Stimulated activated CD8-positive, alpha-beta memory T cell treated with anti-CD3 and anti-CD28 coated beads, Interleukin-2, amount 100 ng/mL, for 1 hour (primary cell): ENCODE measurements at places on chromosomes 2 and 18.

DNA sequence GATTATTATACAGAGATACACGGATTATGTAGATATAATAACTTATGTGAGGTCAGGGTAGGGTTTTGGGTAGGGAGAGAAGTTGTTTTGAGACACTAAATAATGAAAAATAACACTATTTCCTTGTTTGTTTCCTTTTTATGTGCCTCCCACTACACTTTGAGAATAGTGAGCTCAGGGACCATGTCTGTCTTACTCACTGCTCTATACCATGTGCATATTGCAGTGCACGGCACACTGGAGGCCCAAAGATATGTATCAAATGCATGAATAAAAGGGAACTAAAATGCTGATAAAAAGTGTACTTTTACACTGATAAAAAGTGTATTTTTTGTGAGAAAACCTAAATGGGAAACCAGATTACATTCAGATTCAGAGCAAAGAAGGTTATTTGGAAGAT is 151.4 kb upstream of the NABP1 start:
- no peak for DNase-seq

GRCh38 chr2:172945510-172945850 is 130.2 kb upstream of the MAP3K20 start:
- DNase-seq, result no peak

GRCh38 chr18:24679062-24679461 is 218.6 kb downstream of the HRH4 start:
- DNase-seq, result no peak

DNA sequence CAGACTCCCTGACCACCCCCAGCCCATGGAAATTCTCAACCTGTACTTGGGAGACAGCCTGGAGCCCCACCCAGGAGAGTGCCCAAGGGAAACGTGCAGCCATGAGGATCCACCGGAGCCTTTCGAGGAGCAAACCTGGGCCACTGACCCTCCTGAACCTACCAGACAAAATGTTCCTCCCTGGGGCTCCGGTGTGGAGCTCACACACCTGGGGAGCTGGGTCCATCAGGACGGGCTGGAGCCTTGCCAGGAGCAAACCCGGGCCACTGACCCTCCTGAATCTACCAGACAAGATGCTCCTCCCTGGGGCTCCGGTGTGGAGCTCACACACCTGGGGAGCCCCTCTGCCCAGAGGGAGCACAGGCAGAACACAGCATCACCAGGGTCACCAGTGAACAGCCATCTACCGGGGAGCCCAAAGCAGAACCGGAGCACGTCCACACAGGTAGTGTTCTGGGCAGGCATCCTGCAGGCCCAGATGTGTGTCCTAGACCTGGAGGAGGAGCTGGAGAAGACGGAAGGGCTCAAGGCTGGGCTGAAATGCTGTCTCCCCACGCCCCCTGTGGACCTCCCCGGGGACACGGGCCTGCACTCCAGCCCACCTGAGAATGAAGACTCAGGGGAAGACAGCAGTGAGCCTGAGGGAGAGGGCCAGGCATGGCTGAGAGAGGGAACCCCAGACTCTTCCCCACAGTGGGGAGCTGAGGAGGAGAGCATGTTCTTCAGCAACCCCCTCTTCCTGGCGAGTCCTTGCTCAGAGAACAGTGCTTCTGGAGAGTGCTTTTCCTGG is 8.9 kb downstream of the PSD4 start:
- DNase-seq, result no peak

GRCh38 chr18:46764586-46764985 is 7.7 kb upstream of the ST8SIA5 start:
- no peak for DNase-seq

GRCh38 chr2:42960002-42960841 is 167.8 kb upstream of the HAAO start:
- no peak for DNase-seq

- DNase-seq, result no peak
These were observed 119.7 kb upstream of the CRIM1 start for GRCh38 chr2:36235882-36236281.

DNA sequence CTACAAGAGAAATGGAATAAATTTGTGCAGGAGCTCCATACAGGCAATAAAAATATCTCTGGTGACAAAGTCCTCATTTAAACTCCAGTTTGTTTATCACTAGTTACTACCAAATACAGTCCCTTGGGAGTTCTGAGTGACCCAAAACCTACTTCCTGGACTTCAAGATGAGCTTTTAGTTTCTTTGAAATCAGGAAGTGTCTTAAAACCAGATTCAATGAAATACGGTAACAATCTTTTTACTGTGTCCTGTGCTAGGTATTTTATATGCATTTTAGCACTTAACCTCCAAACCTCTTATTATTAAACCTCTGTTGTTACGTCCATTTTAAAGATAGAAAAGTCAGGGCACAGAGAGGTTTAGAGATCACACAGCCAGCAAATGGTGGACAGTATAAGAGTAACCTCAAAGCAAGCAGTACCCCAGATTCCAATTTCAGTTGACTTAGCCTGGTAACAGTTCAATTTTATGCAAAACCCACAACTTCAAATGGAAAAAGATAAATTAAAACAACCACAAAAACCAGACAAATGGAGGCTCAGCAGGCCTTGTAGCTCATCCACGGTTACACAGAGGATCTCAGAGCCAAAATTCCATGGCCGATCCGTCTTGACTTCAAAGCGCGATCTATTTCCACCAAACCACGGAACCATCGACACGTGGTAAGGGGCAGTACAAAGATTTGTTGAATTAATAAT is 1.3 kb upstream of the KCMF1 start:
- no peak for DNase-seq

DNA sequence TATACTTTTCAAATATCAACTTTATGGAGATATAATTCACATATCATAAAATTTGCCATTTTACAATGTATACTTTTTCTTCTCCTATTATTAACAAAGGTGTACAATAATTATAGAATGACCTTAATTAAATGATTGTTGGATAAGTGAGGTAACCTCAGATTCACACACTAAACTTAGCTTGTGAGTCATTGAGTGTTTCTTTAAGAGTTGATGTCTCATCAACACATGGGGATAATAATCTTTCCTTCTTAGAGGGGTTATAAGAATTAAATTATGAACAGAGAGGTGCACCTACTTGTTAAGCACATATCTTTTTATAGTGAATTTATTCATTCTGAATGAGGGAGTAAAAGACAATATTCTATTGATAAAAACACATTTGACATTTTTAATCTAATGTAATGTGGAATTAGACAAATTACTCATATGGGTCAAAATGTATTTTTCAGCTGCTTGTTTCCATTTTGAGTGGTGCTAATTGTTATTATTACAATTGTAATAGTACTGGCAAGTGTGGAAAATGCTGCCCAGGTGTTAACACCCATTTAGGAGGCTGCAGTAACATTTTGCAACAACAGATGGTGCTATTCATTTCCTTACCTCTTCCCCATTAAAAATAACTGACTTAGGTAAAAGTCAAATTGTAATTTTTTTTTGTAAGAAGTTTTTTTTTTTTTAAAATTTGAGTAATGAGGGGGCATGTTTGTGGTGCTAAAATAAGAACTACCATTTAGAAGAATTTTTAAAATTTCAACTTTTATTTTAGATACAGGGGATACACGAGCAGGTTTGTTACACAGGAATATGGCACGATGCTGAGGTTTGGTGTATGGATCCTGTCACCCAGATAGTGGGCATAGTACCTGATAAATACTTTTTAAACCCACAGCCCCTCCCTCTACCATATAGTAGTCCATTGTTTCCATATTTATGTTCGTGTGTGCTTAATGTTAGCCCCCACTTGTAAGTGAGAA is 32.1 kb upstream of the DYNAP start:
- no peak for DNase-seq

DNA sequence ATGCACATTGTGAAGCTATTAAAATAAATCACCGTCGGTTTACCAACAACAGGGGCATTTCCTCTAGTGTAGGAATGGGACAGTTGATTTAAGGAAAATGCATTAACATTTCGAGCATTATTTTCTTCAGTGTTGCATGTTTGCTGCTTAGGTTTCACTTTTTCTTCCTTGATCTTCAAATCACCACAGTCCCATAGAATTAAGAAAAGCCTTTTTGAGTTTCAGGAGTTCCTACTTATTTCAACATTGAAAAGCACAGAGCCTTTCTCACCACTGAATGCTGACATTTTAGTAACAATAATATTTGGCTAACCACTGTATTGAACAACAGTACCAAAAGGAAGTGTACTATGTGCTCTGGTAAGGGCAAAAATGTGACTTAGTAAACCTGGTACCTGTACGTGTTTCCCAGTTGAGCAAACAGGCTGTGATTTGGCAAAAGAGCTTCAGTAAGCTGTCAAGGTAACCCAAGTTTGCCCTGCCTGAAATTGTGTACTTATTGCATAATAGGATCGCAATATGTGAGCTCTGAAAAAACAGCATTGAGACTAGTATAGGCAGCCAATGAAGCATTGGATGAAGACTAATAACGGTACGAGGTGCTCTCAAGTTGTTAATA is 2.2 kb downstream of the LRRTM4 start:
- DNase-seq, result no peak

DNA sequence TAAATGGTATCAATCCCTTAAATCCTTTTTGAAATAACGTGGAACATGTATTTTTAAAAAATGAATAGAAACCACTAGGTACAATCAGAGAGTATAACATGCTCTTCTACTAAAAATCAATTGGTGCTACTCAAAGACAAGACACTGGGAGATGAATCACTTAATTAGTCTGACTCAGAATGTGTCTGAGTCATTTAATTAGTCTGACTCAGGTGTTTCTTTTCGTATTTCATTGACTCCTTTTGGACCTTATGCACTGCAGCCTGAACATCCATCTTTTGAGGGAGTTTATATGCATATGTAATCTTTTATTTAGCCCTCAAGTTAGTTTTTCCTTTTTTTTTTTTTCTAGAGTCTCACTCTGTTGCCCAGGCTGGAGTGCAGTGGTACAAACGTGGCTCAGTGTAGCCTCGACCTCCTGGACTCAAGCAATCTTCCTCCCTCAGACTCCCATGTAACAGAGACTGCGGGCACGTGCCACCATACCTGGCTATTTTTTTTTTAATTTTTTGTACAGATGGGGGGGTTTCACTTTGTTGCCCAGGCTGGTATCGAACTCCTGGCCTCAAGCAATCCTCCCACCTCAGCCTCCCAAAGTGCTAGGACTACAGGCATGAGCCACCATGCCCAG is 26.5 kb downstream of the PPP4R3B start:
- no peak for DNase-seq

DNA sequence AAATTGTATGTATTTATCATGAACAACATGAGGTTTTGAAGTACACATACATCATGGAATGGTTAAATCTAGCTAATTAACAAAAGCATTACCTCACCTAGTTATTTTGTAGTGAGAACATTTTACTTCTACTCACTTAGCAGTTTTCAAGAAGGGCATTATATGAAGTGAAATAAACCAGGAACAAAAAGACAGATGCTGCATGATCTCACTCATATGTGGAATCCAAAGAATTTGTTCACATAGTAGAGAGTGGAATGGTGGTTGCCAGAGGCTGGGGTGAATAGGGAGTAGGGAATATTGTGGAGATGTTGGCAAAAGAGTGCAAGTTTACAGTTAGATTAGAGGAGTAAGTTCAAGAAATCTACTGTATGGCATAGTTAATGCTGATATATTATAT is 292.0 kb downstream of the ASXL3 start:
- no peak for DNase-seq

DNA sequence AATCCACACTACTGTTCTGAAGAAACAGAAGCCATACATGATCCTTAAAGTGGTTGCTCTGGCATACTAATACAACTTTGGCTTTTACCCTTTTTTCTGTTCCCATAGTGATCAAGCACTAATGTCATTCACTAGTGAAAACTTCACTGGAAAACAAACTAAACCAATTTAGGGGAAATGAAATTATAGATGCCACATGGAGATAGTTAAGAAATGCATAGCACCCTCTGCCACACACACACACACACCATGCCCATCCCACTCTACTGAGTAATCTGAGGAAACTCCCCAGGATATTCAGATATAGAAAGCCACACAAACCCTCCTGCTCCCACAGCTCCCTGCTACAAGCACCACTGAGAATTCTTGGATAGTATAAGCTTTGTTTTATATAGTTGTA is 39.1 kb downstream of the SLC3A1 start:
- DNase-seq, result no peak

GRCh38 chr2:171574149-171574795 is 52.0 kb downstream of the CYBRD1 start:
- peak; percentile 64 for DNase-seq

GRCh38 chr2:86225581-86225980 is 26.3 kb downstream of the MRPL35 start:
- DNase-seq, result no peak

GRCh38 chr2:50529600-50530218 is 502.2 kb downstream of the NRXN1 start:
- no peak for DNase-seq

DNA sequence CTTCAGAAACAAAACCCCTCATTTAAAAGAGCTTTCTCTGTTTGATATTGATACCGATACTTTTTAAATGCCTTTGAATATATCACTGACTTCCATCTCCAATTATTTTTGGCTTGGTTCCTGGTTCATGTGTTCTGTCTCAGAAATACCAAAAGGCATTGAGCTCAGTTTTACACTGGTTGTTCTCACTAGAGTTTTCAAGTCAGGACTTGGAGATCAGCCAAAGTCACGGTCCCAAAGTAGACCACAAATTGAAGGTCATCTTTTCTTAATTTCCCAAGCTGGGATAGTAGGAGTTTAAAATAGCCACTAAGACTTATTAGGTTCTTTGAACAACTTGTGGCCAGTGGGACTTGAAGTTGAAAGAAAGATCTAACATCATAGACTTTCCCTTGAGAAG is 24.2 kb downstream of the DHRS9 start:
- no peak for DNase-seq

GRCh38 chr18:8176109-8176508 is 433.1 kb upstream of the RAB12 start:
- no peak for DNase-seq

- no peak for DNase-seq
These were observed 26.6 kb upstream of the DYSF start for GRCh38 chr2:71426721-71427120.

DNA sequence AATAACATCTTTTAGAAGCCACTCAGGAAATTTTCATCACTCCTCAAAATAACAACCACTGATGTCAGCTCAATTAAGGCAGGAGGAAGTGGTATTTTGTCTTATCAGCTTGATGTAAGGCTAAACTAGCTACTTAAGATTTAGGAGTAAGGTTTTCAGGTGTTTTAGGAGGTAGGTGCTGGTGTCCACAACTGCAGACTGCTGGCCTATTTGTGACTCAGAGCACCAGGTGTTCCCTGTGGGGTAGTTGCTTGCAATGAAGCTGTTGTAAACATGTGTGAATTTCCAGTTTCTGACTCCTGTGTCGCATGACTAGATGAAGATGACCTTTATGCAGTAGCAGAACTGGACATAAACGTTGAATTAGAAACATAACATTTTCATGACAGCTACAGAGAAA is 164.2 kb downstream of the THSD7B start:
- DNase-seq, result no peak

DNA sequence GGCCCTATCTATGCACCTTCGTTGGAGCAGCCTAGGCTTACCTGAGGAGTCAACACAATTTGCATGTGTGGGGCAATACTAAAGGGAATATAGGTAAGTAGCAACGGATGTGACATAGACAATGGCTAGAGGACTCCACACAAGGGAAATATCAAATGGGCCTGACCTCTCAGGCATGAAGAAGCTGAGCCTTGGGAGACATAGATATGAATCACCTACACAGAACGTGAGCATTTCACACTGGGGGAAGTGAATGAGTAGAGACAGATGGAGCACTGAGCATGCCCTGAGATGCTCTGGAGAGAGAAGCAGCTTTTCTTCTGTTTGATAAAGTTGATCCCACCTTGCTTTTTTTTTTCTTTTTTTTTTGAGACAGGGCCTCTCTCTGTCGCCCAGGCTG is 97.9 kb downstream of the ATL2 start:
- DNase-seq, result no peak

GRCh38 chr2:157256626-157257025 is 879 bp upstream of the GALNT5 start:
- DNase-seq, result no peak
